ENCODE measurements at places on chromosomes 2 and 18.

GRCh38 chr2:32472605-32473004, 115.8 kb downstream of the BIRC6 start:
- no peak for DNase-seq

- no peak for DNase-seq
Observed at GRCh38 chr2:172021074-172021931, 21.6 kb downstream of the METAP1D start.

DNA sequence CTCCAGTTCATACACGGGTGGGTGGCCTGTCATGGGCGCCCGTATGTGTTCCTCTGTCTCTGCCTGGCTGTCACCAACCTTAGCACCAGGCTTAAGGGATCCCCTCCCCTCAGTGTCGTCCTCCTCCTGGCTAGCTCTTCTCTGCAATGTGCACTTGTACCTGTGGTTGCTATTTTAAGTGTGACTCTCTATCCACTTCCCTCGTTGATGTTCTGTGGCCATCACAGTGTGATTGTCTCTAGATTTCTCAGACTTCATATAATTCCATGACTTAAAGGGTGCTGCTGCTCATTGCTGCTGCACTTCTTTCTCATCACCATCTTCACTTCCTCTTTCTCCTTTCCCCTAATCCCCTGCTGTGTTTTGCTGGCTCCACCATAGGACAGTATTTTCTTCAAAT, 143.4 kb downstream of the EML6 start:
- no peak for DNase-seq

GRCh38 chr2:191247381-191248057, 2.3 kb downstream of the MYO1B start:
- no peak for DNase-seq

DNA sequence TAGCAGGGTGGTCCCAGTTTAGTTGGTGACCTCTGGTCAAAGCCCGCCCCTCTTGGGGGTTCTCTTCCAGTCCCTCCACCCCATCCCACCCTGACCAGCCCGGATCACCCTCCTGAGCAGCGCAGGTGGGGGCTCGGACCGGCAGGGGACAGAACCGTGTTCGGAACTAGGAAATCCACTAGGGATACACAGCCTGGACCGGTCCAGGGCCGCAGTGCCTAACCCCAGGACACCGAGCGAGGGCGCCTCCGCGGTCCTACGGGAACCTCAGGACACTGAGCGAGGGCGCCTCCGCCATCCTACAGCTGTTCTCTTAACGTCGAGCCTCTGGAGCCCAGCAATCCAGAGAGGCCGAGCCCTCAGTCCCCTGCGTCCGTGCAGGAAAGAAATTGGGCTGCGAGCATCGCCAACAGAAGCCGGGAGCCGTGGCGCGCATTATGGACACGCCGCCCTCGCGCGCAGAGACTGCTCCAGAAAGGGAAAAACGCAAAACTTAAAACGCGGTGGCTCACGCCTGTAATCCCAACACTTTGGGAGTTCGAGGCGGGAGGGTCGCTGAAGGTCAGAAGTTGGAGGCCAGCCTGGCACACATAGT, 8.5 kb downstream of the RAX start:
- no peak for DNase-seq

- DNase-seq = no peak
Observed at GRCh38 chr2:207131594-207131993, 34.2 kb downstream of the KLF7 start.

- no peak for DNase-seq
Observed at GRCh38 chr2:147150241-147150635, 694.6 kb upstream of the ACVR2A start.

DNA sequence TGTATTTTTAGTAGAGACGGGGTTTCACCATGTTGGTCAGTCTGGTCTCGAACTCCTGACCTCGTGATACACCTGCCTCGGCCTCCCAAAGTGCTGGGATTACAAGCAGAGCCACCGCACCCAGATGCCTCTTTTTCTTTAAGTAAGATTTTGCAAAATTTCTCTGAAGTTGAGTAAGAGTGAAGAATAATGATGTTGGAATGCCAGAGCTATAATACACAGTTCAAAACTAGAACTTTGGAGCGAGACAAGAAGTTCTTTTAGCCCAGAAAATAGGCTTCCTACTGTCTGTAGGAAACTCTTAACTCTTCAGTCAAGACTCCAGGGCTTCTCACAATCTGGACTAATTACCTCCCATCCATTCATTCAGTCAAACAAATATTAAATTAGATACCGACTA, 51.4 kb downstream of the MARCHF4 start:
- DNase-seq = no peak

DNA sequence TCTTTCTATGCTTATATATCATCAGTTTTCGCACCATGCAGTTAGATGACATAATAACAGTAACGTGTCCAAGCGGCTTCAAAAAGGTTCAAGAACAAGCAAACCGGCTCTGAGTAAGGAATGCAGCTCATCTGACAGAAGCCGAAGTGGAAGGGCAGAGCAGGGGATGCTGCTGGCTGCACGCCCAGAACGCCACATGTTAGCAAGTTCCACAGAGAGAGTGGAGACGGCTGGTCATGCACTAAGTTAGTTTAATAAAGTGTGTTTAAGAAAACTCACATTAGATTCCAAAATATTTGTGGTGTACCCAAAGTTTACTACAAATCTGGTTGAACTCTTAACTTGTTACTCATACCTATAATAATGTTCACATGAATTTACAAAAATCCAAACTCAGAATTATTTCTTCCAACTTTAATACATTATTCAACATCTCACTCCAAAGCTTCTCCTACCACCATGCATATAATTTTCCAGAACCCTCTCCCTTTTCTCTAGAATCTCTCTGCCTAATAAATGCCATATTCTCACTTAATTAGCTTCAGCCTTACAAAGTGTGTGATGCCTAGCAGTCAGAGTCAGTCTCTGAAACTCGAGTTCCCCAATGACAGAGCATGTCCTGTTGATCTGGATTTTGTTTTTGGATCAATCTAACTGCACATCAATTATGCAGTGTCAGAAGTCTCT, 170.0 kb downstream of the DNAH7 start:
- DNase-seq = peak; percentile 87

- DNase-seq = no peak
Observed at GRCh38 chr18:31248783-31249521, 69.0 kb upstream of the DSG1 start.

DNA sequence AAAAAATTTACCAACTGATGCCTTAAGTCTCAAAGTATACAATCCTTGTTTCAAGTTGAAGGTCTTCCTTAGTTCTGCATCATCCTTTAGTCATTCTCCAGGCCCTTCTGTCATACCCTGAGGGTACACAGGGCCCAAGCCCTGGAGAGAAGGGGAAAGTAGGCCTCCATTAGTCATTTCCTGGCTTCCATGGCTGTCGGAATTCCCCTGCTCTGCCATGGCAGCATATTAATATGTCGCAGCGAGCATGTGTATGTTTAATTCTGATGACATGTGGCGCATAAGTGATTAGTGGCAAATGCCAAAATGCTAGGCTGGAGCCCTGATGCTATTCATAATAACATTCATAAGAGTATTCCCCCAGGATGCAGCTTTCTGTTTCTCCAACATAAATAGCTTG, 22.1 kb downstream of the GPR39 start:
- DNase-seq = no peak

DNA sequence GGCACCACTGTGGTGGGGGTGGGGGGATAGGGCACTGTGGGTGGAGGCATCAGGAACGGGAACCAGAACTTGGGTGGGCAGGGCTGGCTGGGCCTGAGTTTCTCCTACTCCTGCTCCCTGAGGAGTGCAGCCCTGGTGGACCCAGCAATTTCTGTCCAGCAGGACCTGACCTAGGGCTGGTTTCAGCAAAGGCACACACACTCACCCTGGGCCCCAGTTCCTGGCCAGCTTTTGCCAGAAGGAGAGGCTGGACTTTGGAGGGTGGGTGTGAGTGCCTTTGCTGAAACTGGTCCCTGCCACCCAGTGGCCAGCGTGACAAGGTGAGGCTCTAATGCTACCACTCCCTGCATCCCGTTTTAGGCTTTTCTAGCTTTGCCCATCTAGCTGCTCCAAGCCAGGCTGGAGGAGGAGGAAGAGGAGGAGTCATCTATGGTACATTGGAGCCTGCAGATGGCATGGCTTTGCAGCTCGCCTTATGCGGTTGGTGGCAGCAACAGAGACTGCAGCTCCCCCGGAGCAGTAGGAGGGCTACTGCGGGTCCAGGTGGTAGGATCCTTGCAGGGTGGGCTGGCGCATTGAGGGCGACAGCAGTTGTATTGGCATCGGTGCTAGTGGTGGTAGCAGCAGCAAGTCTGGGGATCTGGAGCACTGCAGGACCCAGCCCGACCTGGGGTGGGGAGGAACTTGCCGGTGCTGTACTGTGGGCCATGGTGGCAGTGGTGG, 40.4 kb upstream of the IMP4 start:
- DNase-seq = no peak

- peak; percentile 77 for DNase-seq
Observed at GRCh38 chr2:9311488-9311887, 104.9 kb downstream of the ASAP2 start.

DNA sequence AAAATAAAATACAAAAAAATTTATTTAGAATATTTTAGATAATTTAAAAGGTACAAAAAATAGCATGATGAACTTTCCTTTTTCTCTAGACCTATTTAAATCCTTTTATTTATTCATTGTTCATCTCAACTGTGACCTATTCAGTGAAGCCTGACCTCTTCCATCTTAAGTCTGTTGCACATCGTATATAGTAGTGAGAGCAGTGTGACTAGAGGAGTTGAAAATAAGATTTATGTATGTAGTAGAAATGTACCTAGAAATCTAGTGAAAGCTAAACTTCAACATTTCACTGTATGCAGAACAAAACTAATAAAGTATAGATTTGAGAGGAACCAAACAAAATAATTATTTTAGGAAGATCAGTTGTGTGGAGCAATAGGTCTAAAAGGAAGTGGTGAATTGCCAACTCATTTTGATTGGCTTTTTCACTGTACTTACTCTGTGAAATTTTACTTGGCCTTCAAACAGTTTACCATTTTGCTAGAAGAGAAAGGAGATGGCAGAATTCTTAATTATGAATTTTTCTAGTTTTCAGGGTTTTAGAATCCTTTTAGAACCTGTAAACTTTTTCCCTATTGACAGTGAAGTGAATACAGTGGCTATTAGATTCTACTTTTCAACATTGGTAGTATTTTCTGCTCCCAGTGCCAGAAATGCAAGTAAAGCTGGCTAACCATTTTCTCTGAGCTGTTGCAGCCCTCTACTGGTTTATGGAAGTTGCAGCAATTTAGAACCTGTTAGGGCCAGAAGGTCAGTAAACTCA, 11.0 kb downstream of the ANKRD12 start:
- DNase-seq = no peak

- no peak for DNase-seq
Observed at GRCh38 chr2:119377993-119378345, 11.2 kb downstream of the DBI start.

GRCh38 chr2:209662021-209662420, 109.6 kb upstream of the UNC80 start:
- DNase-seq = no peak

- DNase-seq = no peak
Observed at GRCh38 chr2:176769021-176769420, 443.6 kb upstream of the HNRNPA3 start.

DNA sequence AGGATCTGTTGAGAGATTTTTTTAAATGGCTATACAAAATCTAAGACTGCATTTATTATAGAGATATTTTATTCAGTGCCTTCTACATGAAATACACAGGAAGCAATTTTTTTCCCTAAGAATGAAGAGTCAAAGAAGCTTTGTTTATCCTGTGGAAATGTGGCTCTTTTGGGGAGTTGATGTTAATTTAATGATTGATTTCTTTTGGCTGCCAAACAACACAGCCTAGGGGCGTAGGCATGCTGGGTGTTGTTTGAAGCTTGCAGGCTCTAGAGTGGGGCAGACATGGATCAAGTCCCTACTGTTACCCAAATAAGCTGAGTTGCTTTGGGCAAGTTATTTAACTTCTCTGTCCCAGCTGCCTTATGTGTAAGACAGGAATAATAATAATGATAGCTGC, 21.1 kb upstream of the PLEK start:
- no peak for DNase-seq

DNA sequence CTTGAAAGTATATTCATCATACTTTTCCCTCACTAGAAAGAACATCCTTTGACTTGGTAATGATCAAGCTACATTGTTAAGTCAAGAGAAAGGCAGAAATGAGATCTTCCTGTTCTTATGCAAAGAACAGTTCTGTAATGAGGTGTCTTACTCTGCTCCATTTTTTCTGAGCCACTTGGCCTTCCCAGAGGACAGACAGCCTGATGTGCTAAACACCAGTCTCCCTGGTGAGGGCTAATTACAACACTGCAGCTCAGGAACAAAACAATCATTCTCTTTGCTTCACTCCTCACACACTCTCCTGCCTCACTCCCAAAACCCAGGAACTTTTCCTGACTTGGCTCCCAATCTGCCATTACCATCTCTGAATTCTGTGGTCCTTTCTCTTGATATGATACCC, 25.6 kb downstream of the TACR1 start:
- no peak for DNase-seq

DNA sequence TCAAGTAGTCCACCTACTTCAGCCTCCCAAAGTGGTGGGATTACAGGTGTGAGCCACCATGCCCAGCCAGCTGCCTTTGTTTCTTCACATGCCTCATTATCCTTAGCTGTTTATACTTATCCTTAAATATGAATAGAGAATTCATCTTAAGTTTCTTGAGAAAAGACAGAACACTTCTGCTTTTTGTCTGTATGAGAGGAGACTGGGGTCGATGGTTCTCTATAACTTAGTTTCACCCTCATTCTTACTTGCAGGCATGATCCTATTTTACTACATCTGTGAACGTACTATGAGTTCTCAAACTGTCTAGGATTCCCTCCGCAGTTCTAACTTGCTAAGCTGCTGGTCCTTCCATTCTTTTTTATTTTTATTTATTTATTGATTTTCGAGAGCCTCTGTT, 20.4 kb downstream of the PPM1B start:
- no peak for DNase-seq

GRCh38 chr18:29823671-29824070, 1218.9 kb downstream of the DSC3 start:
- no peak for DNase-seq

- no peak for DNase-seq
Observed at GRCh38 chr2:99169534-99169933, 11.3 kb downstream of the MITD1 start.

DNA sequence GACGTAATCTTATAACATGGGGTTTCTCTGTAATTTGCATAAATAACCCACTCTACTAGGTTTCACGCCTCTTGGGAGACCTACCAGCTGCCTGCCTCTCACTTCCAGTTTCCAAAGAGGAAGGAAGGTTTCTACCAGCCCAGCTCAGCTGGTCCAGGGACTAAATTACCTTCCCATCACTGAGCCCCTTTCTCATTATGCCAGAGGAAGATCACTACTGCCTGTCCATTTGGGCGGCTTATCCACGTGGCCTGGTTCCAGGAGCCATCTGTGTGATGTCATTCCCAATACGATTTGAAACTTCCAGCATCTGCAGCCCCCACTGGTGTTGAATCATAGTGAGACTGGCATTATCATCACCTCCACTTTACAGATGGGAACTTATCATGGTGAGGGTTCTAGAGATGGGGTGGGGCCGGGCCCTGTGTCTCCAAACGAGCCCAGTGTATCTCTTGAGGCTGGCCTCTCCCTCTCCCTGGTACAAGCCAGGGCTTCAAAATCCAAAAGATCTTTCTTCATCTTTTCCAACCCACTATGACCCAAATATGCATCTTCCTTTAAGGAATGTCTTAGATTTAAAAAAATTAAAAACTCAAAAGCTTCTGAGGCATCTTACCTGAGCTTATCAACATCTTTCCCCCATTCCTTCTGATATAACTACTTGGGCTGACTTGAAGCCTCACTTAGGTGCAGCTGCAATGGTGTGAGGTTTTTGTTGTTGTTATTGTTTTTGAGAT, 140.8 kb downstream of the DDX1 start:
- peak; percentile 55 for DNase-seq

Data from left forelimb (tissue), 1 donor.